ENCODE measurements at places on chromosomes 4 and X.
A peak's percentile ranks its signal among the peaks of the same experiment; 100 is the strongest.

GRCh38 chr4:41656572-41657520 is 91.7 kb downstream of the PHOX2B start:
- DNase-seq: no peak

DNA sequence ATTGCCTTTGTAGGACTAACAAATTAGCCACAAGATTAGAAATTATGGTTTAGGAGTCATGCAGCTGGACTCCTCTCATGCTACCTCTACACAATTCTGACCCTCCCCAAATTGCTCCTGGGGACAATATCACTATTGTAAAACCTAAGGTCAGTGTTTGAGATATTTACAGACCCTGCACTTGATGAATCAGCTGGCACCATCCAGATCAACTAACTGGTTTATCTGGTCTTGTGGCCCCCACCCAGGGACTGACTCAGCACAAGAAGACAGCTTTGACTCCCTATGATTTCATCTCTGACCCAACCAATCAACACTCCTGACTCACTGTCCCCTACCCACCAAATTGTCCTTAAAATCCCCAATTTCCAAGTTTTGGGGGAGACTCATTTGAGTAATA is 192.4 kb downstream of the STPG2 start:
- no peak for DNase-seq

DNA sequence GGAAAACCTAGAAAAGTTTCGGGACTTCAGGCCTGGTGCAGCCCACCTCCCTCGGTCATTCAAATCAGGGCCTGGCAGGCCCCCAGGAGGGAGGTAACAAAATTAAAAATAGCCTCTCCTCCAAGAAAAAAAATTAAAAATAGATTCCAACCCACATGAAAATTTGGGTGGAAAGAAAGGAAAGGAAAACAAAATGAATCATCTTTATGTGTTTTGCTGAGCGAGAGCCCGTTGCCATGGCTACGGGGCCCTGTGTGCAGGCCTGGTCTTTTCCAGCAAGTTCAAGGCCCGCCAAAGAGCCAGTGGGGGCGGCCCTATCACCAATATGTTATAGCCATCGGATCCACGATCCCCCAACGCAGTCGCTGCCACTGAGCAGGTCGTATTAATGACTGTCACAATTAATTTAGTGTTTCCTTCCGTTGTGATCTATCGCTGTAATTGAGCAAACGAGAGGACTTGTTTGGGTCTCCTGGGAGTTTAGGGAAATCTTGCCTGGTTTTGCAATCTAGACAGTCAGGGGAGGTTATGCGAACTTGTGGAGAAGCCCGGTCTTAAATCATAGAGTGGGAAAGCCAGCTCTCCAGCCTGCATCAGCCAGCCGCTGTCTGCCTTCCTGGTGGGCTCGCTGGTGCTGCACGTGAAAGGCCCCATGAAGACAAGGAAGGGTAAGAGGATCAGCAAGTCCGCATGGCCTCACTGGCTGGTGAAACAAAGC is 452.4 kb downstream of the BCOR start:
- DNase-seq: peak; percentile 23

- no peak for DNase-seq
These were observed 6.3 kb downstream of the UBA6 start for GRCh38 chr4:67694662-67695061.

GRCh38 chr4:81919223-81919622 is 447.5 kb upstream of the RASGEF1B start:
- DNase-seq: no peak

- DNase-seq: no peak
These were observed 323.9 kb upstream of the CASK start for GRCh38 chrX:42247241-42247640.

GRCh38 chr4:803884-804283 is 22.0 kb downstream of the CPLX1 start:
- no peak for DNase-seq

DNA sequence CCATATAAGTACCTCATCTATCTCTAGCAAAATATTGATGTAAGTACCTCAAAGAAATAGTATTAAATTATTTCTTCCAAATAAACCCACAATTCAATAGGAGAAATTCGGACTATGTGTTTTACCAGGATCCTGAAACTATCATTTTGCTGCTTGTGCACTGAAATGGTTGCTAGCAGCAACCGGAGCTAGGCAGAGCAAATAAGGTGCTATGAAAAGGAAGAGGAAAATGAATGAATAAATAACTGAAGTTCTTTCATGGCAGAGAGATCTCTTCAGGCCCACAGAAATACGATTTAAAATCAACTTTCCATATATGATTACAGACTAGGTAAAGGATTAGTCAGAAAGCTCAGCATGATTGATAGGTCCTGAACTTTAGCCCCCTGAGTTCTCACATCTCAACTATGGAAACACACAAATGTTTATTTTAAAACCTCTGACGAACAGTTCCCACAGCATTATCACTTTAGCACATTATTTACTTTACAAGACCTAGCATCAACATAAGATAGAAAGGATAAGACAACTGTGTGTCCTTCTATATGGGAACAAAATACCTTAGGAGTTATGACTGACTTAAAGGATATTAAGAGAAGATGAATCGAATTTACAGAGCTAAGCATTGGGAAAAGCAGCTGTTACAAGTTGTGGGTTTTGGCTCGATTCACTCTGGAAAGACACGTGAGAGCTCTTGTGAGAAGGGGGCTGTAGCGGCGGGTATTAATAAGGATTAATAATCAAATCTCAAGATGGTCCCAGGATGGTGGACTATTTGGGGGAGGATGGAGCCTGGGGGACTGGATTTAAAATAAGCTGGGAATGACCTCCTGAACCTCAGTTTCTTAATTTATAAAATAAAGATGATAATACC is 104.3 kb downstream of the CORIN start:
- no peak for DNase-seq

Data from stimulated activated CD4-positive, alpha-beta T cell treated with anti-CD3 and anti-CD28 coated beads, Interleukin-12 subunit alpha, Interleukin-12 subunit beta, amount 100 ng/mL, for 48 hours (primary cell).